ENCODE measurements at places on chromosomes 1 and 21. TPM values are rescaled to one million over a fixed set of nuclear protein-coding genes. Genes with fewer than 3 reads are reported as not detected.

The UQCRHL gene
- polyA plus RNA-seq = 0.64 TPM

GRCh38 chr1:101128211-101128727 is 102.7 kb upstream of the DPH5 start:
- DNase-seq = no peak

The AMY1A gene
- not detected for polyA plus RNA-seq

- no peak for DNase-seq
Observed at GRCh38 chr1:230141021-230141648, 74.1 kb downstream of the GALNT2 start.

DNA sequence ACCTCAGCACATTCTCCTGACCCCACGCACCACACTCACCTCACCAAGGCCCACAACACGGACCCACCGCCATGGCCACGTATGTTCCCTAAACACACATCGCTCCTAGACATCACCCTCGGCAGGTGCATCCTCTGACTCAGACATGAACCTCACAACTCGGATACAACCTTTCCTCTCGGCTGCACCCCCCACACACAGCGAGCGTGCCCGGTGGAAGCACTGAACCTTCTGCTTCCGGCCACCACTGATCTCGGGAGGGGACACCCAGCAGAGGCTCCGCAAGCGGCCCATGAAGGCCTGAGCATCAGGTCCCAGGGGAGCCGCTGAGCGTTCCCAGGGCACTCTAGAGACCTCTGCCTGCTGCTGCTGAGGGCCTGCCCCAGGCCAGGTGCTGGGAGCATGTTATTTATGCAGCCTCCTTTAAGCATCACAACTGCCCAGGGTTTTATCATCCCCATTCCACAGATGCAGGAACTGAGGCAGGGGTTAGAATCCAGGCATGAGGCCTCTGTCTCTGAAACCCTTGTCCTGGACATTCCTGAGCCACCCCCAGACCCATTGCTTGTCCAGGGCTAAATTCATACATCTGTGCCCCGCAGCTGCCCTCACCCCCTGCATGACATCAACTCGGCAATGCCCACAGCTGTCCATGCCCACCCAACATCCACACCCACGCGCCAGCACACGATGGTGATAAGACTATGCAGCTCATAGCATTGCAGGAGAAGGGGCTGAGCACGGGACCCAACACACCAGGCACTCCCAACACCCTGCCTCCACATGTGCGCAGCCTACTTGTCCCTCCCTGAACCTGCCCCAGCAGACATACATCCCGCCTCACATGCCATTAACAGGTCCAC is 27.0 kb downstream of the SDC3 start:
- DNase-seq = no peak

- DNase-seq = no peak
Observed at GRCh38 chr1:62593825-62594394, 3.4 kb upstream of the ANGPTL3 start.

The OR6K3 gene
- polyA plus RNA-seq = not detected

DNA sequence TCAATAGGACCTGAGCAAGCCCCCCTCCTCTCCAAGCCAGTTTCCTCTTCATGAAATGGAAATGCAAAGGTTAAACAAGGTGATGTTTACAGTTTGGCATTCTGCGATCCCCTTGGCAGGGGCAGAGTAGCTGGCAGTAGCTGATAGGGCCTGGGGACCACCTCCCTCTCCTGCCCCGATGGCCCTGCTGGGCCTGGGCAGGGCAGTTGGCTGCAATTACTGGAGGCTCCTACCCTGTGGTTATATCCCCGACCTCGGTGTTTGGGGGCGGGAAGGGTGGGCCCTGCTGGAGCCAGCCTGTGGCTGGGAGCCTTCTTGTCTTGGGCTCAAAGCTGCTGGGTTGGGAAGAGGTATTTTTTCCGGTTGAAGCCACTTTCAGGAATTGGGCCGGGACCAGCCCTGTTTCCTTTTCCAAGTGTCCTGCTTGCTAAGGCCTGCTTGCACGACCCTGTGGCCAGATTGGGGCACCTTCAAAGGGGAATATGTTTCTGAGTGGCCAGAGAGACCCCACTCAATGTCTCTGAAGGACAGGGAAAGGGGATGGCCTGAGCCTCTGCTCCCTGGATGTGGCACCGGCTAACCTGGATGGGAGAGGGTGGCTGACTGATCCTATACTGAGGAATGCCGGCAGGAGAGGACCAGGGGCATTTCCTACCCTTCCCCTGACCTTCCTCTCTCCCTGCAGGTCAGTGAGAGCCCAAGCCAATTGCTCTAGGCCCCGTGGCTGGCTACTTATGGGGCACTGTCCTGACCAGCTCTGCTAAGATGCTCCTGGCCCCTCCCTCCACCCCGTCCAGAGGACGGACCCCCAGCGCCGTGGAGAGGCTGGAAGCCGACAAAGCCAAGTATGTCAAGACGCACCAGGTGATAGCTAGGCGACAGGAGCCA is 1.9 kb downstream of the FAM110D start:
- DNase-seq = no peak

DNA sequence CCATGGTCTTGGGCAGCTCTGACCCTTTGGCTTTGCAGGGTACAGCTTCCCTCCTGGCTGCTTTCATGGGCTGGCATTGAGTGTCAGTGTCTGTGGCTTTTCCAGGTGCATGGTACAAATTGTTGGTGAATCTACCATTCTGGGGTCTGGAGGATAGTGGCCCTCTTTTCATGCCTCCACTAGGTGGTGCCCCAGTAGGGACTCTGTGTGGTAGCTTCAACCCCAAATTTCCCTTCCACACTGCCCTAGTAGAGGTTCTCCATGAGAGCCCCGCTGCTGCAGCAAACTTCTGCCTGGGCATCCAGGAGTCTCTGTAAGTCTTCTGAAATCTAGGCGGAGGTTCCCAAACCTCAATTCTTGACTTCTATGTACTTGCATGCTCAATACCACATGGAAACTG is 494.5 kb upstream of the LRRC7 start:
- no peak for DNase-seq

The CELA2B gene
- not detected for polyA plus RNA-seq

Measured in A549 (cell line).